OCI-LY7 (cell line): ENCODE measurements at places on chromosomes 6 and 20.

- DNase-seq, result no peak
Observed at GRCh38 chr20:45358282-45359068, 4.5 kb upstream of the SYS1 start.

- DNase-seq, result peak; percentile 65
Observed at GRCh38 chr20:22339091-22339881, 245.1 kb downstream of the FOXA2 start.

- DNase-seq, result peak; percentile 53
Observed at GRCh38 chr20:63775096-63775978, 35.8 kb downstream of the SLC2A4RG start.

DNA sequence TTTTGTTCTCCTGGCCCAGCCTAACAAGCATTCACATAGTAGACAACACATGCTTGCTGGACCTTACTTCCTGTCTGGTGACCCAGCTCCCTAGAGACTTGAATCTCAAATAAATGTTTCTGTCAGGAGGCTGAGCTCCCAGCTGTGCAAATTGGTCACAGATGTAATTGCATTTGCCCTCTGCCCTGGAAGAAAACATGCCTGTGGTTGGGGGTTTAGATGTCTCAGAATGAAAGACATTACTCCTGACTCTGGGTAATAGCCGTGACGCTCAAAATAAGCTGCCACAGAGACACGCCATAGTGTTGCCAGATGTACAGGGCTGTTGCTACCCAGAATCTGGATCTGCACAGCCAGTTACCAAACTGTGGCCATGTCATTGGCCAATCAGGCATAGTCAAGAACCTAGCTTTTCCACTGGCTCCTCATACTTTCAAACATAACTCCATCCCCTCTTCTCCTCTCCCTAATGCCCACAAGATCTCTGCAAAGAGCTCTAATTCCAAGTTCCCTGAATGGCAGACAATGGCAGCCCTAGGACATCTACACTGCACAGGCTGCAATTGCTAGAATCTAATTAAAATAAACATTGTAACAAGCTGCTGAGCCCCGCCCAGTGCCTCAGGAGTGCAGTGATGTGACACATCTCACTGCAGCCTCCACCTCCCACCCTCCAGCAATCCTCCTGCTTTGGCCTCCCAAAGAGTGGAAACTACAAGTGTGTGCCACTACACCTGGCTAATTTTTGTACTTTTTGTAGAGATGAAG, 32.8 kb upstream of the GMPR start:
- peak; percentile 94 for DNase-seq

DNA sequence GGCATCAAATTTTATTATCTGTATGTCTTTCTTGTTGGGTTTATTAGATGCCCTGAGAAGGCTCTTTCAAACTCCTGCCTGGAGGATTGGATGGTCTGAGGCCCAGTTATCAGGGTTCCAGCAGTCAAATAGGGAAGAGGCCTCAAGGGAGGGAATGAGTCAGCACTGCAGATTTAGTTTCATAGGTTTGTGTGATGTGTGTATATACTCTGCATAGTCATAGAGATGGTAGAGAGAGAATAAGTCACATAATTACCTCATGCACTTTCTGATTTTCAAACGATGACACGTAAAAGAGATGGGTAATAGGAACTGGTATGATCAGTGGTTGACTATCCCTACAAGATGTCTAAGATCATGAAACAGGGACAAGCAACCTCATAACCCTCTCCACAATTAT, 82.1 kb downstream of the ADAT2 start:
- no peak for DNase-seq

GRCh38 chr6:22765015-22765414, 195.6 kb downstream of the HDGFL1 start:
- no peak for DNase-seq

DNA sequence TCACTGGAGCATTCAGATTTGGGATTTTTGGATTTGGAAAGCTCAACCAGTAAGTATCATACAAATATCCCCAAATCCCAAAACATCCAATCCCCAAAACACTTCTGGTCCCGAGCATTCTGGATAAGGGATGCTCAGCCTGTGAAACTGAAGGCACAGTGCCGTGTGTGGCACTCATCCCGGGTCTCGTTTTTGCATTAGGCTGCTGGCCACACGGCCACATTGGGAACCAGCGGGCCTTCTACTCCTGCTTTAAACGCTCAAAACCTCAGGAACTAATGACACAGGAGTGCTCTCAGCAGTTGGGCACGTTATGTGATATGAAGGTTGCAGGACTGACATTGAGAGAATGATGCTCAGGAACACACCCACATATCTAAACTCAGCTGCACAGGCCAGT, 35.6 kb downstream of the PSMG4 start:
- no peak for DNase-seq

GRCh38 chr6:147704691-147705090, 196.2 kb downstream of the SAMD5 start:
- no peak for DNase-seq

GRCh38 chr6:13186861-13187260, 141.5 kb downstream of the TBC1D7 start:
- DNase-seq, result no peak
